Psoas muscle (tissue), 8 donors: ENCODE measurements at places on chromosomes 1 and 21.

GRCh38 chr1:72690871-72691270, 408.5 kb upstream of the NEGR1 start:
- DNase-seq = no peak

DNA sequence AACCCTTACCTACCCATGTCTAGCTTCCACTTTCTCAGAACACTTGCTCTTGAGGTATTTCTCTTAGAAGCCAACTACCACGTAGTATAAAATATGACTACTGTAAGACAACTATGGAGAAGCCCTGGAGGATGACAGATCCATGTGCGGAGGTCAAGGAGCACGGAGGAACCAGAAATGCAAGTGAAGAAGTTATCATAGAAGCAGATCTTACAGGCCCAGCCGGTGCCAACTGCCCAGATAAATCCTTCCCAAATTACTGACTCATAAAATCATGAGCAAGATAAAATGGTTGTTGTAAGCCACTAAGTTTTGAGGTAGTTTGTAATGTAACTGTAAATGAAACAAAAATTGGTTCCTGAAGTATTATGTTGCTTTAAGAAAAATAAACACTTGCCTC, 12.6 kb downstream of the GTF2B start:
- DNase-seq = no peak

DNA sequence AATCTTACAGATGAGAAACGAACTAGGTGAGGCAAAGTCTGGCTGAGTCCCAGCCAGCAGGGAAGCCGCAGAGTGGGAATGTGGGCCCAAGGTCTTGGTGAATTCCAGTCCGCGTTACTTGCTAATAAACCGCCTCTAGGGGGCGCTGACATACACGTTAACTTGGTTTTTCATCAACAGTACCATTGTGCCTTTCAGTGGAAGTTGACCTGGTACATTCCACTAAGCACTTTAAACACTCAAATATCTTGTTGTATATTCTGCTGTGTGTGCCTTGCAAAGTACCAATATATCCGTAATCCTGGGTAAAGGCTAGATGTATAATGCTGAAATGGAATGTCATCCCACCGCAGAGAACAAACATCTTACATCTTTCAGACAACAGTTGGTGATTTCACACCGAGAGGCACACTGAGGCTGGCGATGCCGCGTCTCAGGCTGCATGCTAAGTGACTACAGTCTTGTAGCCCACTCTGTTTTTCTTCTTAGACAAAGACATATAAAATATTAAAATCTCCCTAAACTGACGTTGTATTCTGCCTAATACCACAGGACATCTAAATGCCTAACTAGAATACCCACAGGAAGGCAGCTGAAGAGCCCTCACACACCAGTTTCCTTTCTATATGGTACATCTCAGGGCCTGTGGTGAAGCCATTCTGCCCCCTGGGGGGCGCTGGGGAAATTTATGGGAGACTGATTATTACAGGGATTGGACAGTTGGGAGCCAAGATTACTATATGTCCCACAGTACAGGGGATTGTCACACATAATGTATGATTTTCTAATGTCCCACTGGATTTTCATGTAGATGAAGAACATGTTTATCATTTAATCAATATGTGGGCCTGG, 49.2 kb upstream of the C1orf198 start:
- peak; percentile 59 for DNase-seq

DNA sequence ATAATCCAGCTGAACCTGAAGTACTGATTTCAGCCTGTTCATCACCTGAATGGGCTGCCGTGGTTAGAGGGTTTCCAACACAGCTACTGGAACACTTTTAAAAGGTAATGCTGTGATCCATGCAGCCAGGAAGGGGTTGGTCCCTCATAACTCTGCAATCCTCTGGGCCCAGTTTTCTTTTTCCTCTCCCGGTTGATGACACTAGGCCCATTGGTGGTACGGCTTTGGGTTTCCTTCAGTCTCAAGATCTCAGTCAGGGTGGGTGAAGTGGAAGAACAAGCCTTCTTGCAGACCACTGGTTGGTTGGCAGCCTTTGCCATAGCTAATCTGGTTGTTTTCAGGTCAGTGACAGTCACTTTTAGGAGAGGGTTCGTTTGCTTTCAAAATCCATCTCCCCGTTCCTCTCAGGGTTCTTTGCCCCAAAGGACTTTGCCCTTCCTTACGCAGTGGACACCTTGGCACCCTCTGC, 502 bp upstream of the SLC35A3 start:
- DNase-seq = no peak

DNA sequence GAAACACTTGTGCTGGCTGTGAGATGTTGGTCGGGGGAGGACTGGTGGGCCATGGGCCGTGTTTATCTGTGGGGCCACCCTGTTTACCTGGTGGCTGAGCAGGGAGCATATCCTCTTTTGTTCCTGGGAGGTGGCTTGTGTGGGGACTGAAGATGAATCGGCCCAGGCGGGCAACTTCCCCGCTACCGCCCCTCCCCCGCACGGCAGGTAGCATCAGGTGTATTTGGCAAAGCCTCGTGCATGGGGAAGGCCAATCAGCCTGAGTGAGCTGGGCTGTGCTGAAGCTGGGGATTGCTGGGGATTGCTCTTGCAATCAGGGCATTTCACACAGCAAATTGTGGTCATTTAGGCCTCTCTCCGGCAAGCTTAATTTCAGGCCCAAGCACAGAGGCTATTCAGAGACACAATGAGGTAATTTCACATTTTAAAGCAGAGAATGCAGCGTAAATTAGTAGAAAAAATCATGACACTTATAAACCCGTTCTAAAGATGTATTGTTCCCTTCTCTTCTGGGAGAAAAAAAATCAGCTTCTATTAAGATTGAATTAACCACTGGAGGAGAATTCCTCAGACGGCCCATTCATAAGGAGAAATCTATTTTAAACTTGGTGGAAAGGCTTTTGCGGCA, 197.7 kb upstream of the POU3F1 start:
- no peak for DNase-seq
